ENCODE measurements at places on chromosomes 12 and 14.

- DNase-seq = no peak
Measured at GRCh38 chr12:57237596-57237931, 8.1 kb downstream of the SHMT2 start.

DNA sequence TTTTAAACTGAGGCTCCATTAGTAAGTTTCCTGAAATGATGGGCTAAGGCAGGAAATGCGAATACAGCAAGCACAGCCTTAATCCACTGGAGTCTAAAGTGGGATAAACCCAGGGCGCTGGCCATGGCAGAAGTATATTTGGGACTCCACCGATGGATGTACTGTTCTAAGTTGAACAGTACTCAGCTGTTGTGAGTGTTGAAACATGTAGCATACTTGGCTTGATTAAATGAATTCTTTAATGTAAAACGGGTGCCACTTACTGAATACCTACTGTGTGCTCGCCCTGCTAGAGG, 996 bp downstream of the SSPN start:
- DNase-seq = no peak

DNA sequence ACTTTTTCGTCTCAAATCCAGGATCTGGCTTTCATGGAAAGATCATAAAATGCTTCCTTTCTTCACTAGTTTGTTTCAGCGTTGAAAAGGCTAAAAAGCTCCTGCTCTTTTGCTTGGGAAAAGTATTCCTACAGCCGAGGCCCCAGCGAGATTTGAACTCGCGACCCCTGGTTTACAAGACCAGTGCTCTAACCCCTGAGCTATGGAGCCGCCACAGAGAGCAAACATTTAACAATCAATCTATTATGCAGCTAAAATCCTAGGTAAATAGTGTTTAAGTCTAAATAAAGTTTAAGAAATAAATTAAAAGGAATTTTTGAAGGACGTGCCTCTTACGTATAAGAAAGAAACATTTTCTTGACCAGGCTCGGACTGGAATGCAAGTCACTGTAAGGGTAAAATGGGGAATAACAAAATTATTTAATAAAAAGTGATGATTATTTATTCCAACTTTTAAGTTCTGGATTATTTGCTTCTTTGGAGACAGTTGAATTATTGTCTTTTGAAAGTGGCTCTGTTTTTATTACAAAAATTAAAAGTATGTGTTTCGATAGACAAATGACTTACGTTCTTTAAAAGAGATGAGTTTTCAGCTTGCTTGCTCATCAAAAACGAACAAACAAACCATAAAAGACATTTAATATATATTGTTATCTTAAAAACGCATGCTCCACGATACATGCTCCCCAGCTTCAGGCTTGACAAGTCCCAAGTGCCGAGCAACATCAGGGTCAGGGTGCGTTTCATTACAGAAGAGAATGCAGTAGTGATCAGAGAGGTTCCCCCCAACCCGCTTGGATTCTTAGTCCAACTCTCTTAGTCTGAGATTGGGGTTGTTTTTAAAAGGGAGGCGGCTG, 10.2 kb downstream of the OR6S1 start:
- DNase-seq = no peak

DNA sequence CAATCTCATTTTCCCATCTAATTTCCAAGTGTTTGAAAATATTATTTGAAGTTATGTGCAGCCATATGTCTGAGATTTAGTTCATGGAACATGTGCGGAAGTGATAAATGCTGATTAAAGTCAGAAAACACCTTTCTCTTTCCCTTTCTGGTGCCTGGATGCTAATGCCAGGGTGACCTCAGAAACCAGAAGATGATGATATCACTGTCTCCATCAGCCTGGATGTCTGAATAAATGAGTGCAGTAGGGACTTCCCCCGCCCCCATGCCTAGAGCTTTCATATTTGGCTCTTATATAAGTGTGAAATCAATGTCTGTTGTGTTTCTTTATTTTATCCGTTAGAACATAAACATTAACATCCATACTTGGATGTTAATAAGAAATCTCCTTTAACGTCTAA, 261.9 kb upstream of the LRIG3 start:
- DNase-seq = no peak

DNA sequence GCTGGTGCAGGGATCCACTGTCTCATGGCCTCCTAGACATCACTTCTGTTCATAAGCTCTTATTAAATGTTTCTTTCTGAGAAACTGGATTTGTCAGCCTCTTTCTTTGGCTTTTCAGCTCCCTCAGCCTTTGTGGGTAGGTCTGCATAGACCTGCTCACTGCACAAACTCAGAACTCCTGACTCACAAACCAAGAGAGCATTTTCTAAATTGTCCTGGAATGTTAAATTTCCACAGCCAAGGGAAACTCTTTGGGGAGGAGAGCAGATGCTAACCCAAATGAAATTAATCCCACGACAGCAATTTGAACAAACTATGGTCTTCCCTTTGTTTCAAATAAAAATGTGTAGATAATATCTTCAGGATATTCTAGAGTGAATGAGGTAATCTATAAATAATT, 19.5 kb upstream of the CERS5 start:
- DNase-seq = no peak

DNA sequence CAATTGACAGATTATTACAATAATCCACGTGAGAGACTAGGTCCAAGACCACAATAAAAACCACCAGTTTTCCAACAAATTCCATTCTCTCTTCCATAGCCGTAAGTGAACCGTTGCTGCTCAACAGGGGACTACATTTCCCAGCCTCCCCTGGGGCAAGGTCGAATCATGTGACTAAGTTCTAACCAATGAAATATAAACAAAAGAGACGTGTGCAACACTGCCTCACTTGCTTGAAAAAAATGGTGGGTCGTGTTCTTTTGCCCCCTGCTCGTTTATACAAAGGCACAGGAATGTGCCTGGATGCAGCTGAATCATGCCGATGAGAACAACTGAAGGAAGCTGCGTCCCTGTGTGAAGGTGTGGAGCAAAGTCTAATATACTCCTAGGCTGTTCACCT, 51.1 kb downstream of the HSPB8 start:
- no peak for DNase-seq

DNA sequence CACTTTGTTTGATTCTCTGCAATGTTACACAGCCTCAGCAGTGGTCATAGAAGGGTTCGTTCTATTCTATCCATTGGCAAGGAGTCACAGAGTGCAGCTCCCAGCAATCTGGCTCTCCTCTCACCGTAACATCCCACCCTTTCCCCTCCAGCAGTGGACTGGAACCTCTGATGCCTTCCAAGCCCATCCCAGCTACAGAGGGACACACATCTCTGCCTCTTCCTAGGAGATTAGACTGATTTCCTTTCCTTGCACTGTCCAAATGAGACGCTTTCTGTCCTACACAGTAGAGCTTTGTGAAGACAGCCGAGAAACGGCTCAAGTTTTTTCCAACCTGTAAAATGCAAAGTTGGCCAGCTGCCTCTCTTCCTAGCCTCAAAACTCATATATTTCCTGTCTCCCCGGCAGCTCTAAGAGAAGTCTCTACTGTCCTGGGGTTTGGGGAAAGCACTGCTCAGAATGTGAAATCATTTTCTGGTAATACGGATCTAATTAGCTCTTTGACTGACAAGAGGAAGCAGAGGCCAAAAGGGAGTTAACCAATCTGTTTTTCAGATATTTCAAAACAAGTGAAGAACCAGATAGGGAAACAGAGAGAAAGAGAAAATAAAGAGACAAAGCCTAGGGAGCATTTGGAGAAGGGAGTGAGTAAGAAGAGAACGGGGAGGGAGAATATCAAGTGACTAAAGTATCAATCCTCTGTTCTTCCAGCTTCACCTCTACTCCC, 516 bp downstream of the NINJ2 start:
- DNase-seq = no peak

DNA sequence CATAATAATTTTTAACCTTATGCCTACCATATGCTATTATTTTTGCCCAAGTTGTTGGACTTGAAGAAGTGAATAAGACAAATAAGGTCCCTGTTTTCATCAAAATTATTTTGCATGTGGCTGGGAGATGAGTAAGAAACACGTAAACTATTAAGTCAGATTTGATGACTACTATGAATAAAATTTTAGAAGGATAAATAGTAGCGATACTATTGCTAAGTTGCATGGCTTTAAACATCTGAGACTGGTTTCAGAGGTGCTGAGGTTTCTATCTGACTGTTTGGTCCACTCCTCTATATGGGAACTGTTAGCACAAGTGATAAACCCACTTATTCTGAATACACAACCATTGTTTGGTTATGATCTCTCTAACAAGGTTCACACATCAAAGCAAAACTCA, 674.3 kb upstream of the MDGA2 start:
- DNase-seq = no peak

GRCh38 chr12:120234643-120235368, 30.7 kb downstream of the PXN start:
- DNase-seq = no peak

DNA sequence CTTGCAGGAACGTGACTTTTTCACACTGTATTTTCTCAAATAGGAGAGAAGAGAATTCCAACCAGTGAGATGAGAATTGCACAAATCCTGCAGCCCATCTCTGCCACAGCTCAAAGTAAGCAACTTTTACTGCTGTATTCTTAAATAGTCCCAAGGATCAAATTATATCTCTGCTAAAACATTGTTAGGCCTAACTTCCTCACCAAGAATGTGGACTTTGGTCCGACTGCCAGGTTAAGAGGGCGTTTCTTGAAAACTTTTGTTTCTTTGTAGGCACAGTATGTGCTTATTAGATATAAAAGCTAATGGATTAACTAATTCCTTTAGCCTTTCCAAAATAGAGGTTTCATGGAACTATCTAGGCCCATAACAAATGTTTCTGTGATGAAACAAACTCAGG, 61.4 kb upstream of the IFNG-AS1 start:
- DNase-seq = no peak

DNA sequence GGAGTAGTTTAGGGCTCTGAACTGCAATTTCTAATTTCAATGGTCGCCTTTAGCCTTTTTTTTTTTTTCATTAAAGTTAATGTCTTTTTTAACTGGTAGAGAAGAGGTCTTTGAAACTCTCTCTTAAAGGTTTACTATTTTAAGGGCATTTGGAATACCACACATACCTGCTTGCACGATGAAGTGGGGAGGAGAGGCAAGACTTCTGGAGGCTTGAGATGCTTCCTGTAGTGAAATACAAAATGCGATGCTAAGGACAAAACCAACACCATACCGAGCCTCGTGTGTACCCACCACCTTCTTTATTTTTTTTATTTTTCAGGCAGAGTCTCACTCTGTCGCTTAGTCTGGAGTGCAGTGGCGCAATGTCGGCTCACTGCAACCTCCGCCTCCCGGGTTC, 57.4 kb downstream of the GLT1D1 start:
- DNase-seq = no peak

GRCh38 chr14:58899317-58899713, 261.6 kb downstream of the DACT1 start:
- DNase-seq = no peak

DNA sequence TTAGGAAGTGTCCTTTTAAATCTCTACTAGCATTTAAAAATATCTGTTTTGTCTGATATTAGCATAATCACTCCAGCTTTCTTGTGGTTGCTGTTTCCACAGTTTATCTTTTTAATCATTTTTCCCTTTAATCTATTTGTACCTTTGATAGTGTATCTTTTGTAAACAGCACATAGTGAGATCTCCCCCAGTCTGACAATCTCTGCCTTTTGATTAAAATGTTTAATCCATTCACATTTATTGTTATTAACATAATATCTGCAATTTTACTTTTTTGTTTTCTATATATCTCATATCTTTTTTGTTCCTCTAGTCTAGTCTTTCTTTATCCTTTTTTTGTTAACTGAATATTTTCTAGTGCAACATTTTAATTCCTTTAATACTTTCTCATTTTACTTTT, 104.2 kb downstream of the RPS6KA5 start:
- no peak for DNase-seq

GRCh38 chr14:92513204-92513965, at the start of gene RIN3:
Gene RIN3, plus strand, starts transcription at chr14:92513781. Its CDS starts 152 bp downstream, at chr14:92513933.
- DNase-seq = no peak

- DNase-seq = no peak
Measured at GRCh38 chr12:80107221-80107620, 7.9 kb downstream of the OTOGL start.

DNA sequence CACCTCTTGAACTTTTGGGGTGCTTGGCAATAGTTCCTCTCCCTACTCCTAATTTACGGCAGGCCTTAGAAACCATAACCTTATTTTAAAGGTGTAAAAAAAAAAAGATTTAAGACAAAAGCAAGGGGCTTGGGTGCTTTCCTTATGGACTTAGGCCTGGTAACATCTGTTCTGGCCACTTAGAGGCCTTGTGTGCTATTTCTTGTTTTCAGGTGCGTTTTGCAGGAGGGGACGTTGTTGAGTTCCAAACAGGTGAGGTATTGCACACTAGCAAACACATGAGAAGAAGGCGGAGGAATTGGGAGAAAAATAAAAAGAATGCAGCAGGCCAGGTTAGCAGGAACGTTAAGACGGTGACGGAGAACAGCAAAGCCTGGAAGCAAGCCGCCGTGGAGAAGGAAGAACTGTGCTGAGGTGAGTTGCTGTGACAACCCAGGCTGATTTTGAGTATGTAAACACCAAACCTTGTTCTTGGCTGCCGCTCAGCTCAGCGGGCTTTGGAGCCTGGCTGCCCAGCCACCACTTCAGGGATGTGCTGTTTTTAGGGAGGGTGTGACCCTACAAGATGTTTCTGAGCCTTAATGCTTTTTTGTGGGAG, 17.3 kb downstream of the EMG1 start:
- no peak for DNase-seq

- no peak for DNase-seq
Measured at GRCh38 chr12:98635657-98636323, 8.8 kb downstream of the IKBIP start.

- no peak for DNase-seq
Measured at GRCh38 chr12:63999853-64000252, 155.4 kb downstream of the SRGAP1 start.

DNA sequence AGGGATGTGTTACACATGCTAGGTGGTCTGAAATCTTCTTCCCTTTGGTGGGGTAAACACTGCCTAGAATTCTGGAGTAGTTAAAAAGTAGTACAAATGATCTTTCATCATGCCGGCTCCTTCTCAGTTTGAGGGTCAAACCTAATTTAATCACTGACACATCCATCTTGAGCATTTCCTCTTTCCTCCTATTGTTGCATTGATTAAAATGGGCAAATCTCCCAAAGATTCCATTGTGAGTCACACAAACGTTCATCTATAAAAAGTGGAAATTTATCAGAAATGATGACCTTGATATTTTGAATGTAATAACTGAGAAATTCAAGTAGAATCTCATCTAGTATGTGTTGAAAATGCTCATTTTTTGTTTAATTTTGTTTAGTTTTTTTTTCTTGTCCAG, 996.0 kb downstream of the NRXN3 start:
- DNase-seq = no peak
